Hematopoietic multipotent progenitor cell treated with erythropoietin and hydrocortisone succinate and interleukin-3 and kit ligand, for 15 days (in vitro differentiated cells): ENCODE measurements at places on chromosomes 7 and 10.

DNA sequence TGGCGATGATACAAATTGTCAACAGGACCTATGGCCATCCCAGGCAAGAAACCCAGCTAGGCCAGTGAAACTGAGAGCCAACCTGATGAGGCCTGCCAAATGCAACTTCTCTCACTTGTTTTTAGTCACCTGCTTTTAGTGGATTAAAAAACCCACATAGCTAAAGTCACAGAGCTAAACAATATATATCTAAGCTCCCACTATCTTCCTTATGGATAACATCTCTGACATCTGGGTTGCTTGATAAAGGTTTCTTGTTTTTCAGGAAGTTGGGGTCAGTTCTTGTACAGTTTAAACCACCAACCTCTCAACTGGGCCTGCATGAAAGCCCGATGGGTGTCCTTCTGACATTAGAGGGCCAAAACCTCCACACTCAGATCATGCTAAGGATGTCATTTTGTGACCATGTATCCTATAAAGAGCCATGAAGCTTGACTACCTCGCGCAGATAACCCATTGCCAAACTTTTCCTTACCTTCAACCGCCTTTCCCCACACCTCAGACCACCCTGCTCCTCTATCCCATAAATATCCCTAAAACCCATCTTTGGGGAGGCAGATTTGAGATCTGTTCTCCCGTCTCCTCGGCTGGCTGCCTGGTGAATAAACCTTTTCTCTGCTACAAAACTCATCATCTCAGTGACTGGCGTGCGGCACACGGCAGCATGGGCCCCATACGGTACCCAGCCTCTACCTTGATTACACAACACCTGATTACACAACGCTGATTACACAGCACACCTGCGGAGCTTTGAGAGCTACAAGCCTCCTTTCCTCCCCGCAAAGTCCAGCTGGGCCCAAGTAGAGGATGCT is 797 bp upstream of the STMP1 start:
- peak; percentile 19 for DNase-seq

DNA sequence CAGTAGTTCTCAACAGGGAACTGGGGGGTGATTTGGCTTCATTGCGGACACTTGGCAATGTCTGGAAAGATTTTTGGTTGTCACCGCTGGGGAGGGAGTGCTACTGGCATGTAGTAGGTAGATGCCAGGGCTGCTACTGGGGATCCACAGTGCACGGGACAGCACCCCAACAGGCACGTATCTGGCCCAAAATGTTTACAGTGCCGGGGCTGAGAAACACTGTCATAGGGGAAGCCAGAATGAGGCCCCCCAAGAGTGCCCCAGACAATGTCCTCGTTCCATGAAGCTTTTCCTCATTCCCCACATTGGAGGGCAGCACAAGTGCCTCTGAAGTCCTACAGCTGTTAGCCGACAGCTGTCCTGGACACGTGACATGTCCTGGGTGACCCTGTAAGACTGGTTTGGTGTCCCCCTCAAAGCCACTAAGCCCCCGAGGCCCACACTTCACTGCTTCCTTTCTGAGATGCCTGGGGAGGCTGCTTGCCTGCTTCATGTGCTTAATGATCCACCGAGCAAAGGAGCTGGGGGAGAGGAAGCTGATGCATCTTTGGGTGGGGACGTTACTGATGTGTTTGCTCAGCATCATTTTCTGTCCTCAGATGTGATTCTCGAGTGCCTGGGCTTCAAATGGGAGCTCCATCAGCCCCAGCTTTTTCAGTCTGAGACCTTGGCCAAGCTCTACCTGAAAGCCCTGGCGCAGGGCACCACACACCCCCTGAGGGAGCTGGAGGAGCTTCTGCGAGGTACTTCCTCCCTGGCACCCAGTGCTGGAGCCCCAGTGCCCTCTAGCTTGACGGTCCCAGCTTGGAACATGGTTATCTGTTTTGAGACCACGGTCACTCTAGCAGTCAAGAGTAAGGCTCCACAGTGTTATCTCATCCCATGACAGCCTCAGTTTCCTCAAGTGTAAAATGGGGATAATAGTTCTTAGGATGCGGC is 14.7 kb downstream of the BTBD16 start:
- no peak for DNase-seq

DNA sequence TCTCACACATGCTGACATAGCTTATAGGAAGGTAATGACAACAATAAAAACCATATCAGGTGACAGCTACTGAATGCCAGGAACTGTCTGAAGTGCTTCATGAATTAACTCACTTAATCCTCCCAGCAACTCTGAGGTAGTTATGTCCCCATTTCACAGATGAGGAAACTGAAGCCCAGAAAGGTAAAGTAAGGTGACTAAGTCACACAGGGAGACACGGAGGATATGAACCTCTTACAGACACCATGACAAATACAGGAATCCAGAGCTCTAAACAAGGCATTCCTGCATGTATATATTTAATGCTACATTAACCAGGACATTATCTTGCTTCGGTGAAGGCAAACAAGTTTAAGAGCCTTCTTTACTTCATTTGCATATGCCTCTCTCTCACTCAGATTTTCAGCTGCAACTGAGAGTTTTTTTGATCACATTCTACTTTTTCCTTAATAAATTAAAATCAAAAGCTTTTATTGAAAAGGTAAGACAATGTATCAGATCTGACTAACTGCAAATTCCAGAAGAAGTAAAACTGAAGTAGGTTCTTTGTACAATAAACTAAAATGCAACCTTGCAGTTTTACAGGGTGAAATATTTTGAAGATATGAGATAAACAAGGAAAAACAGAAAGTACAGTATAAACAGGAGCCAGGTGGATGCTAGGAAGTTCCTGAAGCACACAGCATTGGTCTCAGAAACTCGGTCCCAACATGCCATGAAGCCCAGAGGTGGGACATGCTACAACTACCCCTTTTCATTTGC is 79.5 kb downstream of the SGMS1 start:
- no peak for DNase-seq

GRCh38 chr7:958221-959200 is 4.0 kb upstream of the ADAP1 start:
- no peak for DNase-seq

- DNase-seq: no peak
Observed at GRCh38 chr7:139562491-139562890, 39.0 kb downstream of the CLEC2L start.

GRCh38 chr10:94279835-94280709 is 82.7 kb downstream of the NOC3L start:
- DNase-seq: peak; percentile 54

GRCh38 chr10:97628228-97628627 is 5.1 kb downstream of the MORN4 start:
- no peak for DNase-seq

DNA sequence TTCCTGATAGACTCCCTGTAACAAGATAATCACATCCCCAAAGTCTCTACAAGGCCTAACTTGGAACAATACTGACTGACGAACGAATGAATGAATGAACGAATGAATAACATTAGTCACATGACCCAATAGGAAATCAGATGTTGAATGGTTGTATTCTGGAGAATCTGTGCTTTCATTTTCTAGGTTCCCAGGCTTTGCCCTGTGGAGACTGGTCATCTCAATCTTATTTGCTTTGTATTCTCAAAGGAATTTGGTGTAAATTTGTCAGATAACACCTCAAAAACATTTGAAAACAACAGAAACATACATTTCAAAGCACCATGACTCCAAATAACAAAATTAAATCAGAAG is 69.6 kb upstream of the COL1A2 start:
- no peak for DNase-seq

GRCh38 chr10:124225467-124226270 is 132.3 kb upstream of the CHST15 start:
- no peak for DNase-seq

DNA sequence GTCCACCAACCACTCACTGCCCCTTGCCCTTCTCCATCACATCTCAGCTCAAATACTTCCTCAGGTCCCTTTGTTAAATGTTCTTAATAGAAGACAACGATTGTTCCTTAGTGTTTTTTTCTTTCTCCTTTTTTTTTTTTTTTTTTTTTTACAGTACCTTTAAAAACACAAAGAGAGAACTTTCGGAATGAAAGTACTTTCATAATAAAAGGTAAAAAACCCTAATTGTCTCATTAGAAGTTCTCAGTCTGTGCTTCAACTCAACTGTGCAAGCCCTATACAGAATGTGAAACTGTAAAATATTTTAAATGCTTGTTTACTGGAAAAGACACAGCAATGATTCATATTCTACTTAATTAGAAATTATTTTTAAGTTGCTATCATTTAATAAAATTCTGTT is 29.4 kb downstream of the TSPAN12 start:
- DNase-seq: no peak

- no peak for DNase-seq
Observed at GRCh38 chr10:44016589-44017482, 368.1 kb downstream of the CXCL12 start.

- no peak for DNase-seq
Observed at GRCh38 chr7:51123322-51124019, 193.1 kb downstream of the COBL start.

- no peak for DNase-seq
Observed at GRCh38 chr7:131109011-131109758, 218.5 kb upstream of the MKLN1 start.

- DNase-seq: no peak
Observed at GRCh38 chr7:105672801-105673200, 91.5 kb upstream of the EFCAB10 start.

GRCh38 chr7:83487801-83488200 is 161.1 kb downstream of the SEMA3E start:
- DNase-seq: no peak

DNA sequence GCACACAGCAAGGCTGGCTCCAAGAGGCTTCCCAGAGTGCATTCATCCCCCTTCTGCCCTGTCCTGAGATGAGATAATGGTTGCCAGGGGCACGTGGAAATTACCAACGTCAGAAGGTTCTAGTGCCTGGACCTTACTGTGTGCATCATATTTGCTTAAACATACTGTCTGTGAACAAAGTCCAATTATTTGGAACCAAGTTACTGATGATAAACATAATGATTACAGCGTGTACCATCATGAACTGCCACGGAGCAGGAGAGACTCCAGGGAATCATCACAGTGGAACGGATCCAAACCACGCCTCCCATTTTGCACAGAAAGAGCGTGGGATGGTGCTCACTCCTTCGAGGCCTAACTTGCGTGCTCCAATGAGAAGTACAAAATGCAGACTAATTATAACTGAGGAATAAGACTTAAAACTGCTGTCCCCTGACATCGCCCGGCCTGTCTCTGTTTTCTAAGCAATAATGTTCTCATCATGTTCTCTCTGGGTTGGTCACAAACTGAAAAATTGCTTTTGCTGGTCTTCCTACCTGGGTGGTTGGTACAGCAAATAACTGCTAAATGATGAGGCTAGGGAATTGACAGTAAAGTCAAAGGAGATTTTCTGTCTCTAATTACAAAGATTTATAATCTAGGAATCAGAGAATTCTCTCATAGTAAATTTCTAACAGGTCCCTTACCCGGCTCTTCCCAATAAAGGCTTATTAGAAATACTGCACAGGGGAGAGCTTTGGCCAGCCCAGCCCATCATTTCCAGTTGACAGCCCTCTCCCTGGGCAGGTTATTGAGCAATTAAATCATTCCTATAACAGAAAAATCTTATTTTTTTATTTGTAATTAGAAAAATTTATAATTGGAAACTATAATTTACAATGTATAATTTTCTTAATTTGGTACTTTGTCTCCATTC is 182.2 kb downstream of the CAMK1D start:
- no peak for DNase-seq

GRCh38 chr10:34567659-34568253 is 247.3 kb downstream of the PARD3 start:
- no peak for DNase-seq

GRCh38 chr7:158812684-158813083 is 16.6 kb downstream of the ESYT2 start:
- DNase-seq: no peak

DNA sequence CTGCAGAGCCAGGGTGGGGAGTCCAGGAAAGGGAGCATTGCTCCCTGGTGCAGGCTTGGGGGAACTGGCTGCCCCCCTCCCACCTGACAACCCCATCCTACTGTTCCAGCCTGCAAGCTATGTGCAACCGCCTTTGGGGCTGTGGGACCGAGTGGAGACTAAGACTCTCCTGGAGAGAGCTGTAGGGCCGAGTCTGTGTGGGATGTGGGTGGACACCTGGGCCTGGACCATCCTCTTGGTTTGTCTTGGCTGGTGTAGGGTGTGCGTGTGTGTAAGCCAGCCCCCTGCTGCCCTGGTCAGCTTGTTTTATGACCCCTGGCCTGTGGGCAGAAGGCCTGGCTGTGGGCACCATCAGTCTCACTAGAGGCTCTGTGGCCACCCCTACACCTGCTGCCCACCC is 1.6 kb upstream of the RAMP3 start:
- no peak for DNase-seq

DNA sequence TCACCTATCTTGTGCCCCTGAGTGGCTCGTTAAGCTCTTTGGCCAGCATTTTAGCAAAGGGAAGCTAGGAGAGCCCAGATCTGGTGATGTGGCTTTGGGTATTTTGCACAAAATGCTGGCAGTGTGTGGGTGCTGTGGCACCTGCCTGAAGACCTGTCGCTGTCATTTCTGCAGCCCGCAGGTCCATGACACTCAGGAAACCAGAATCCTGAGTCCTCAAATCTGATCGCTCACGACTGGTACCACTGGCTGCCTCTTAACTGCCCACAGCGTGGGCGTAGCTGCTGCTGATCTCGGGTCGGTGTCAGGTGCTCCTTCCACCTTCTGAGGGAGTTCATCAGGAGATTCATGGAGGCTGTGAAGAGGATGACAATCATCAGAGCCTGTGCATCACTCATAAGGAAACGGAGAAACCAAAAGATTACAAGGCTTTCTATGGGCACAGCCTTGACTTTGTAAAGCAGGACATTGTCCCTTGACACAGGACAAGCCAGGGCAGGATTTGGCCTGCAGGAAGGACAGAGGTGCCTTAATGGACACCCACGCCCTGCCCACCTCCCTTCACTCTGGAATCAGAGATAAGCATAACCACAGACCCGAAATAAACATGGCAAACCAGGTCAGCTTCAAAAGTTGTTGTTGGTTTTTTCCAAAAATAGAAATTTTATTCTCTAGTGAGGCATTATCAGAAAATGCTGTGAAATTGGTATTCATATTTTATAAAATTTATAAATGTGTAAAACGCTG is 71.0 kb upstream of the STK17A start:
- no peak for DNase-seq

GRCh38 chr10:72105710-72106109 is 17.4 kb upstream of the SPOCK2 start:
- no peak for DNase-seq
